ENCODE measurements at places on chromosomes 3 and 15.

GRCh38 chr15:51499379-51499976 lies 123.1 kb downstream of the DMXL2 start:
- H3K27me3 ChIP-seq, result no peaks in the 10 kb centered on the region
- no peaks in the 10 kb centered on the region for H3K36me3 ChIP-seq
- no peak overlapping the region for H3K4me3 ChIP-seq
- no peaks in the 10 kb centered on the region for H3K4me1 ChIP-seq

- no peak overlapping the region for H3K27ac ChIP-seq
- H3K36me3 ChIP-seq, result peaks cover 2% of the 10 kb centered on the region
- H3K27me3 ChIP-seq, result no peaks in the 10 kb centered on the region
- no peak overlapping the region for H3K4me3 ChIP-seq
- no peak for DNase-seq
- H3K4me1 ChIP-seq, result no peaks in the 10 kb centered on the region
Measured at GRCh38 chr3:149848238-149848637, 35.2 kb downstream of the RNF13 start.

GRCh38 chr15:76799760-76800159 lies 105.4 kb downstream of the SCAPER start:
- peaks cover 2% of the 10 kb centered on the region for H3K4me1 ChIP-seq
- no peaks in the 10 kb centered on the region for H3K27me3 ChIP-seq
- no peak overlapping the region for H3K27ac ChIP-seq
- no peak overlapping the region for H3K4me3 ChIP-seq

DNA sequence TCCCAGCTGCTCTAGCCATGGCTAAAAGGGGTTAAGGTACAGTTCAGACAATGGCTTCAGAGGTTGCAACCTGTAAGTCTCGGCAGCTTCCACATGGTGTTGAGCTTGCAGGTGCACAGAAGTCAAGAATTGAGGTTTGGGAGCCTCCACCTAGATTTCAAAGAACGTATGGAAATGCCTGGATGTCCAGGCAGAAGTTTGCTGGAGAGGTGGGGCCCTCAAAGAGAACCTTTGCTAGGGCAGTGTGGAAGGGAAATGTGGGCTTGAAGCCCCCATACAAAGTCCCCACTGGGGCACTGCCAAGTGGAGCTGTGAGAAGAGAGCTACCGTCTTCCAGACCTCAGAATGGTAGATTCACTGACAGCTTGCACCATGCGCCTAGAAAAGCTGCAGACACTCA lies 73.7 kb downstream of the STT3B start:
- H3K36me3 ChIP-seq, result peaks cover 59% of the 10 kb centered on the region
- H3K4me3 ChIP-seq, result no peak overlapping the region
- no peak for DNase-seq
- H3K27ac ChIP-seq, result no peak overlapping the region

- H3K4me3 ChIP-seq, result no peak overlapping the region
- no peaks in the 10 kb centered on the region for H3K27me3 ChIP-seq
- no peaks in the 10 kb centered on the region for H3K36me3 ChIP-seq
- no peaks in the 10 kb centered on the region for H3K4me1 ChIP-seq
Measured at GRCh38 chr3:21573291-21573690, 177.7 kb downstream of the ZNF385D start.

DNA sequence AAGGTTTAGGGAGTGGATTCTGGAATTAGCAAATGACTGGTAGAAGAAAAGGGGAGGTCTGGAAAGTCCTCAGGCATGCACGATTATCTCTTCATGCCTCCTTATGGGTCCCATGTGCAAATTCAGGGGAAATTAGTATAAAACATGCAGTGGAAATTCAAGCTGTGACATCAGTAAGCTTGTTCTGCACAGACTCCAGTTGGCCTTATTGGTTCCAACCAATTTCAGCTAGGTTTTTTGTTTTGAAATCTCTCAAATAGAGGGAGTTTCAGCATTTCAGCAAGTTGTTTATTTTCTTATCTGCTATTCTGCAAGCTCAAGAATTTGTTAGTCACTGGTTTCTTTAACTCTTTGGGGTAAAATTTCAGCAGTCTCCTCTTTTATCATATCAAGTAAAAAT lies 774 bp upstream of the TMCO5A start:
- H3K4me3 ChIP-seq, result no peak overlapping the region
- no peaks in the 10 kb centered on the region for H3K27me3 ChIP-seq
- H3K4me1 ChIP-seq, result no peaks in the 10 kb centered on the region
- no peak overlapping the region for H3K27ac ChIP-seq
- H3K36me3 ChIP-seq, result no peaks in the 10 kb centered on the region

GRCh38 chr3:197296545-197296944 lies 1.9 kb downstream of the DLG1 start:
- H3K27ac ChIP-seq, result no peak overlapping the region
- DNase-seq, result no peak
- no peaks in the 10 kb centered on the region for H3K27me3 ChIP-seq
- H3K4me3 ChIP-seq, result peak overlapping the region; percentile 90
- H3K4me1 ChIP-seq, result no peaks in the 10 kb centered on the region

DNA sequence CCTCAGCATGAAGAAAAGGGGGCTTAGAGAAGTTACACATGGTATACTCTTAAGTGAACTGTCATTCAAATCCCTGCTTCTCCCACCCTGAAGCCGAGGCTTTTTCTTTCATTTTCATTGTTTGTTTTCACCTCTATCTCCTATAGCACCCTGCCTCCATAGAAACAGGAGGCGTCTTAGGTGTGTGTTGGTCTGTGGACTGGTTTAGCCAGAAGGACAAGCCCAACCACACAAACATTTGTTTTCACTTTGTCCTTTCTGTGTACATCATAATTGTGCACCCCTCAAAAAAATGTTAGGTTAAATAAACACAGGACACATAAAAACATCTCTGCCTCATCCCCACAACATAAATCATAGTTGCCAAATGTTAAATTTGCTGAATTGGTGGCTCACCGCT lies 73.3 kb upstream of the UBE2E2 start:
- H3K4me1 ChIP-seq, result no peaks in the 10 kb centered on the region
- H3K27me3 ChIP-seq, result no peaks in the 10 kb centered on the region
- no peak for DNase-seq
- H3K27ac ChIP-seq, result no peak overlapping the region

DNA sequence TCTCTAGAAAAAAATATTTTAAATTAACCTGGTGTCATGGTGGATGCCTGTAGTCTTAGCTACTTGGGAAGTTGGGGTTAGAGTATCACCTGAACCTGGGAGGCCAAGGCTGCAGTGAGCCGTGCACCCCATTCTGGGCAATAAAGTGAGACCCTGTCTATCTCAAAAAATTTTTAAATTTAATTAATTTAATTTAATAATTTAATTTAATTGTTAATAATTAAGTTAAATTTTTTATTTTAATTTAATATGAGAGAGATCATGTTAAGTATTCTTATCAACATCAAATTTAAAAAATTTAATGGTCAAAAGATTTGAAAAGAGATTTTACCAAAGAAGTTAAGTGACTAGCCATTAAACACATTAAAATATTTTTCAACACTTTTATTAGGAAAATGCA lies 40.8 kb upstream of the FOXB1 start:
- H3K4me1 ChIP-seq, result no peaks in the 10 kb centered on the region
- H3K27ac ChIP-seq, result no peak overlapping the region
- H3K27me3 ChIP-seq, result no peaks in the 10 kb centered on the region
- no peak for DNase-seq
- peaks cover 22% of the 10 kb centered on the region for H3K36me3 ChIP-seq
- no peak overlapping the region for H3K4me3 ChIP-seq

DNA sequence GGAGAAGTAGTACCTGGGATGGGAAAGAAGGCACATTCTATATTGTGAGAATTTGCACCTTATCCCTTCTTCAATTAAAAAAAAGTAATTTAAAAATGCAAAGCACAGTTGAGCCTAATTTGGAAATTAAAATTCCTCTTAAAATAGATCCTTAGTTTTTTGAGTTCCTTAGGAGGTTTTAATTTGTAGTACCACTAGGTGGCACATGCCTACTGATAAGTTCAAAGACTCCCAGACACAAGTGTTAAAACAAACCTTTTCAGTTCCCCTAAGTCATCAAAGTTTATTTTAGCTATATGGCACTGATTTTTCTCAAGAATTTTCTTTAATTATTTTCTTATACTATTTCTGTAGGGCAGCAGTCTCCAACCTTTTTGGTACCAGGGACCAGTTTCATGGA lies 127.6 kb upstream of the AZI2 start:
- H3K36me3 ChIP-seq, result no peaks in the 10 kb centered on the region
- DNase-seq, result no peak
- no peak overlapping the region for H3K4me3 ChIP-seq
- no peaks in the 10 kb centered on the region for H3K27me3 ChIP-seq
- H3K27ac ChIP-seq, result no peak overlapping the region

DNA sequence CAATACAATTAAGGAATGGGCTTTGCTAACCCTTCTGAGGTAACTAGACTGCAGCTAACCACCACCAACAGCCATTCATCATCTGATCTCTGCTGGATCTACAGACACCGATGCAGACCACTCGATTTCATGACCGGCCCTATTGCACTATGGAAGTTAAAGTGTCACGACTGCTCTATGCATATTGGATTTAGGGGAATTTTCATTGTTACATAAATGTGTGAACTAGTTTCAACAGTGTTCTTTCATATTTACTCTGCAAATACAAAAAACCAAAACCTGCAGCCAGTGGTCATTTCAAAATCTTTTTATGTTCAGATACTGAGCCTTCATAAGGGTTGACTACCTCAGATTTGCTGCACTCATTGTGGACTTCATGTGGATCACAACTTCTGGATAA lies 14.5 kb downstream of the CDV3 start:
- no peaks in the 10 kb centered on the region for H3K4me1 ChIP-seq
- H3K4me3 ChIP-seq, result no peak overlapping the region
- H3K36me3 ChIP-seq, result peaks cover 38% of the 10 kb centered on the region
- no peaks in the 10 kb centered on the region for H3K27me3 ChIP-seq
- no peak overlapping the region for H3K27ac ChIP-seq

GRCh38 chr3:187763850-187764648 lies 18.8 kb upstream of the BCL6 start:
- H3K36me3 ChIP-seq, result no peaks in the 10 kb centered on the region
- no peaks in the 10 kb centered on the region for H3K4me1 ChIP-seq
- H3K4me3 ChIP-seq, result no peak overlapping the region
- no peak overlapping the region for H3K27ac ChIP-seq
- H3K27me3 ChIP-seq, result no peaks in the 10 kb centered on the region

GRCh38 chr3:119184796-119185570 lies 11.6 kb downstream of the UPK1B start:
- DNase-seq, result no peak
- H3K4me1 ChIP-seq, result no peaks in the 10 kb centered on the region
- H3K27ac ChIP-seq, result no peak overlapping the region
- H3K36me3 ChIP-seq, result no peaks in the 10 kb centered on the region
- no peak overlapping the region for H3K4me3 ChIP-seq

DNA sequence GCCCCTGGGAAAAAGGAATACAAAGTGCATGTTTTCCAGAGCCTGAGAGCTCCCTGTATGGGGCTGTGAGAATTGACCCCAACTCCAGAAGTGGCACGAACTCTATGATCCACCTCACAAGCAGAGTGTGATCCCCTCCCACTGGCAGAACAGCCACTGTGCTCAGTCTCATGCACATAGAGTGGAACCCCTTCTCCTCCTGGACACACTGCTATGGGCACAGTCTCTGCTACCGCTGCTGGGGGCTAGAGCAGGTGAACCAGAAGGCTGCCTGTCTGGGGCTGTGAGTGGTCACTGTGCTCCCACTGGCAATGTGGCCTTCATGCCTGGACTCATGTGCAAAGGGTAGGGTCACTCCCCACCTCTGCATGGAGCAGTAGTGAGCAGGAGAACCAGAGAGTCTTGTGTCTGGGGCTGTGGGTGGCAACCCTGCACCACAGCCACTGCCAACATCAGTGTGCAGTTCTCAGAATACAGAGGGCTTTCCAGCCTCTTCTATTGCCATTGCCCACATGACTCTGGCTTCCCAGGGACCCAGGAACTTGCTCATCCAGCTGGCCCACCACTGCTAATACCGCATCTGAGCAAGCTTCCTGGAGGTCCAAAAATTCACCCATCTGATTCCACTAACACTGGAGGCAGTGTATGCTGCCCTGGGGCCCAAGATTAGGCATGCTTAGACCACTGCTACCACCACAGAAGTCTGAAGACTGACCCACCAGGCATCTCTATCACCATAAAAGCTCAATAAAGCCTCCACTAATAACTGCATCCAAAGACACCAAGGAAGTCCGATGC lies 343.7 kb upstream of the SOX14 start:
- no peaks in the 10 kb centered on the region for H3K36me3 ChIP-seq
- no peak for DNase-seq
- H3K27me3 ChIP-seq, result no peaks in the 10 kb centered on the region
- no peaks in the 10 kb centered on the region for H3K4me1 ChIP-seq

DNA sequence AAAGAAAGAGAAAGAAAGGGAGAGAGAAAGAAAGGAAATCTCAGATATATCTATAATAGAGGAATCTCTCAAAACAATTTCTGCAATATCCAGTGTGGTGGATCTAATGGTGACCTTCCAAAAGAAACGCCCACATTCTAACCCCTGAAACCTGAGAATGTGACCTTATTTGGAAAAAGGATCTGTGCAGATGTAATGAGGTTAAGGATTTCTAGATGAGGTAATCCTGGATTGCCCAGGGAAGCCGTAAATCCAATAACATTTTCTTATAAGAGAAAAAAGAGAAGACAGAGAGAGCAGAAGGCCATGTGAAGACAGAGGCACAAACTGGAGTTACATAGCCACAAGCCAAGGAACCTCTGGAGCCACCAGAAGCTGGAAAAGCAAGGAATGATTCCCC lies 307.6 kb downstream of the ZBTB20 start:
- H3K4me1 ChIP-seq, result no peaks in the 10 kb centered on the region
- H3K27ac ChIP-seq, result no peak overlapping the region
- H3K36me3 ChIP-seq, result no peaks in the 10 kb centered on the region
- H3K4me3 ChIP-seq, result no peak overlapping the region
- no peak for DNase-seq

DNA sequence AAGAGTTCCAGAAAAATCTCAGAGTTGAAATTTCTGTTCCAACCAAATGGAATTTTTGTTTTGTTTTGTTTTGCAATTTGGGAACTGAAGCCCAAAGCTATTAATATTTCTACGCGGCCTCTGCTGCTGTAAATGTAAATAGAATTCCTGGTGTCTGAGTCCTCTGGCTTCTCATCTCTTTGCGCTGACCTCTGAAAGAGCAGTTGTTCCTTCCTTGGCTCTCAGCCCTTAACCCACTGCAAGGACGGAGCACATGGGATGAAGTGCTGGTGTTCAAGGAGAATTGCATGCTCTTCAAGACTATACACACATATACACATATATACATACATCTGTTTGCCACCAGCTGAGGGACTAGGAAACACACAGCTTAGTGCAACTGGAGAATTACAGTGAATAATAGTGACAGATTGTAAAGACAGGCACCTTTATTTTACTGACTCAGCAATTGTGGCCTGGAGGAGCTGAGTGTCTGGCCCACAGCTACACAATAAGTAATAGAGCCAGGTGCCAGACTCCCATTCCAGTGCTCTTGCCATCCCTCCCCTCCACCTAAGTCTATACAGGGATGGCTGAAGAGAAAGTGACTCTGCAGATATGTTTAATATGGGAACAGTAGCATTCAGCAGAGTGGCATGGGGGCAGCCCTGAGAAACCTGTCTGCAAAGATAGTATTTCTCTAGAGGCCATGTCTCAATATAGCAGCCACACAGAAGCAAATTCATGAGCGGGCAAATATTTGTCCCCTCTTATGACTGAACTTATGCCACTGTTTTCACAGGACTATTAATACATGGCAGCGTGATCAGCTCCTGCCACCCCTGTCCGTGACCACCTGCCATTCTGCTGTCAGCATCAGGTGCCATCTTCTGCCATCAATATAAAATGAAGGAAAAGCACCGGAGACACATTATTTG lies 42.3 kb downstream of the NEK10 start:
- no peak for DNase-seq
- H3K4me1 ChIP-seq, result no peaks in the 10 kb centered on the region
- H3K27ac ChIP-seq, result no peak overlapping the region
- no peak overlapping the region for H3K4me3 ChIP-seq

Data from H9 (cell line).